ENCODE measurements at places on chromosomes 6 and 20. TPM values are rescaled to one million over a fixed set of nuclear protein-coding genes. Genes with fewer than 3 reads are reported as not detected.

FERMT1 gene
- total RNA-seq = 5.4 TPM

GSTA3 gene
- not detected for total RNA-seq

FNDC11 gene
- 1.6 TPM for total RNA-seq

NTSR1 gene
- total RNA-seq = 0.58 TPM

SRMS gene
- total RNA-seq = 0.12 TPM

RBPJL gene
- not detected for total RNA-seq

FOXF2 gene
- 0.18 TPM for total RNA-seq

CRISP3 gene
- 0.88 TPM for total RNA-seq

MUCL3 gene
- not detected for total RNA-seq

MYCT1 gene
- total RNA-seq = 15.0 TPM

GABRR2 gene
- 3.9 TPM for total RNA-seq

TEAD3 gene
- 21.3 TPM for total RNA-seq

MEI4 gene
- 1.2 TPM for total RNA-seq

HLA-F gene
- total RNA-seq = 31.5 TPM

TRAPPC3L gene
- 0.06 TPM for total RNA-seq

All from metanephros (tissue), 2 donors.